CD4-positive, alpha-beta T cell treated with Interleukin-10 for 1 hour (primary cell): ENCODE measurements at places on chromosomes 3 and 15.

DNA sequence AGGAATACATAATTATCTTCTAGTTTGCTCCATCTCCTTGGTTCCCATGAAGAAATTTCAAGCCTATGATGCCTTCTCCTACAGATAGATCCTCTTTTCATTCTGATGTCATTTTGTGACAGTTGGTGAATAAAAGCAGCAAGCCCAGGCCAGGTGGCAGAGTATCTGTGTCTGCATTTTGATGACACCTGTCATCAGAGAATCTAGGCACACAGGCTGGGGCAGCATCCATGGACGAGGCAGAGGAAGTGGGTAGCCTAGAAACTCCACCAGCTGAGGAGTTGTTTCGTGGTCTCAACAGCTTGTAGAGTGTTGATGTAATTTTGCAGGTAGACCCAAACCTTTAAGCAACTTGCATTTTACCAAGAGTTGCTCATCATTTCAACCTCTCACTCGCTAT lies 269.8 kb downstream of the FEZF2 start:
- DNase-seq, result no peak

DNA sequence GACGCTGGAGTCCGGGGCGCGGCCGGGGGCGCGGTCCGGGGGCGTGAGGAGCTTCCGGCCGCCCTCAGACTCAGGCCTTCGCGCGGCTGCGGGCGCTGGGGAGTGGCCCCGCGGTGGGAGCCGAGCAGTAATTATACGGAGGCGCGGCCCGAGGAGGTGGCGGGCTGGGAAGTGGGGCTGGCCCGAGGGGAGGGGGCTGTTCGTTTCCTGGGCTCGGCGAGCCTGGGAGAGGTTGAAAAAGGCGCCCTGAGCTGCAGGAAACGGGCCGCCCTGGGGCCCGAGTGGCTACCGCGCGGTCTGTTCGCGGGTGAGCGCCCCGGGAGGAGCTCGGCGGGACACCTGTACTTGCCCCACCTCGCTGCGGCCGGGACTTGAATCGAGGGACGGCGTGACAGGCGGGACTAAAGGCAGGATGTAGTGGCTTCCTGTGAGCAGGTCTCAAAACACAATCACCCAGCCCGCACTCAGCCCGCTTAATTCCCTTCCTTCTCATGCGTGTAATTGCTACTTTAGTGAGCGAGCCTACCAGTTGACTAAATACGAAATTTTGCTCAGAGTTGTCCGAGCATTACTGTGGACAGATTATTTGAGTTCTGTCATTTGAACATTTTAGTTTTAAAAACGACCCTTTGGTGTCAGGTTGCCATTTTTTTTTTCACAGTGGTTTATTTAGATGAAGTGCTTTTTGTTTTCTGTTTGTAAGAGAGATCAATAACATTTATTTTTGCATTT lies 860 bp downstream of the RASA2 start:
- peak; percentile 90 for DNase-seq

DNA sequence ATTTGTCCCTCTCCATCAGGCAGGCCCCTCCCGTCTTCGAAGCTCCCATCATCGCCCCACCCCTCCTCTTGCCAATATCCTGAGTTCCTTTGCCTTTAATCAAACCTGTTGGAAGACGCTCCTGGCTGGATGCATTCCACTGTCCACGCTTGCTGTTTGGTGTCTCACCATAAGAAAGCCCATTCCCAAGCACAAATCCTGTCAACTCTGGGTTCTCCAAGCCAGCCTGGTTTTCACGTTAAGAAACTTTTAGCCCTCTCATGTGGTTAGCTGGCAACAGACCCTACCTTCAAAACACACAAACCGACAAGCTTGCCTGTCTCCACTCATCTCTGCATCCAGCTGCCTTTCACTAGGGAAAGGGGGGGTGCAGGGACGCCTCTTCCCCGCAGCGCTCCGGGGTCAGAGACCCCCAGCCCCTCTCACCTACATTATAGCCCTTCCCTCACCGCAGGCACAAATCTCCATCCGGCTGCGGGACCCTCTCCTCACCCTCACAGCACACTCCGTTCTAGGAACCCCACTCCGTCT lies 1.1 kb downstream of the GORASP1 start:
- DNase-seq, result no peak

DNA sequence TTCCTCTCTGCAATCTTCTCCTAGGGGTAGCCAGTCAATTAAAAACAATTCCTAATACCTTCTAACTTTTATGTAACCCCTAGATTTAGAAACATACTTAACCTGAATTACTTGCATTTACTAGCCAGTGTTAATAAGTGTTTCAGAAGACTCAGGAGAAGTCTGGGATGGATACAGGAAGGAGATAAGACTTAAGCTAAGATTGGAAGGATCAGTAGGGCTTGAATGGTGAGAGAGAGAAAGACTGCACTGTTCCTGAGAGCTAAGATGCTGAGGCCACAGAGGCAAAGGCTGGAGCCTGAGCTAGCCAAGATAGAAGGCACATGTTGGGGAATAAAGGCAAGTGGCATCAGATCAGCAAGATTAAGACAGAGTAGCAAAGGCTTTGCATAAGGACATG lies 30.1 kb upstream of the CADPS start:
- no peak for DNase-seq

DNA sequence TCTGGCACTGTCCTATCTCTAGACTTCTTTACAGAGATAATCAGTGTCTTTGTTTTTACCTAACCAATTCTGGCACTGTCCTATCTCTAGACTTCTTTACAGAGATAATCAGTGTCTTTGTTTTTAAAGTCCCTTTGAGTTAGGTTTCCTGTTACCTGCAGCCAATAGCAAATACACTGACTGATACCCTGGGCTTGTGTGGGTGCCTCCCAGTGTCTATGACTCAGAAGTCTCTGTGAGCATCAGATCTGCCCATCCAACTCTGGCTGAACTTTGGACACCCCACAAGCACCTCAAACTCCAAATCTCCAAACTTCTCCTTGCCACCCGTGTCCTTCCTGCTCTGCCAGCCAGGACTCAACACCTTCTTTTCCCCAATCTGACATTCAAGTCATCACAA lies 30.4 kb downstream of the SLC41A3 start:
- no peak for DNase-seq

DNA sequence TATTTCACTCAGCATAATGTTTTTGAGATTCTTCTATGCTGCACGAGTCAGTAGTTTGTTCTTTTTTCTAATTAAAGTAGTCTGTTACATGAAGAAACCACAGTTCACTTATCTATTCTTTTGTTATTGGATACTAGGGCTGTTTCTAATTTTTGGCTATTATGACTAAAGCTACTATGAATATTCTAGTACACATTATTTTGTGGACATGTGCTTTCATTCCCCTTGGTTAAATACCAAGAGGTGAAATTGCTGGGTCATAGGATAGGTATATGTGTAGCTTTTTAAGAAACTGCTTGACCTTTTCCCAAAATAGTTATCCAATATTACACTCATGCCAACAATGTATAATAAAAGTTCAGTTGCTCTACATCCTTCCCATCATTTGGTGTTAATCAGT lies 8.9 kb downstream of the PDE8A start:
- no peak for DNase-seq

GRCh38 chr15:98785807-98786621 lies 137.7 kb downstream of the IGF1R start:
- DNase-seq, result no peak

DNA sequence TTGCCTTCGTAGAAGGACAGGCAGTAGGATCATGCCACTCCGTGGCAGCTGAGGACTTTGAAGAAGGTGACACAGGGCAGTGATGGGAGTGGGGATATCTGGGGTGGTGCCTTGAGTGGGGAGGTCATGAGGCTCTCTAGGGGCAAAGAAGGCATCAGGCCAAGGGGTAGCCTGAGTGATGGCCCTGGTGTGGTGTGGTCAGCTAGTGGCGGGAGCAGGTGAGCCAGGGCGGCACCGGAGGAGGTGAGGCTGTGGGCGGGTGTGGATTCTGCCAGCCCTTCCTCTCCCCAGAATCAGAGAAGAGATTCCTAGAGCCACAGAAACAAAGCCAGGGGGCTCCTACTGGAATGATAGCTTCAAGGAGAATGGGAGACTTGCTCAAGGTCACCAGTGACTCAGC lies 18.4 kb downstream of the WNT7A start:
- DNase-seq, result no peak

DNA sequence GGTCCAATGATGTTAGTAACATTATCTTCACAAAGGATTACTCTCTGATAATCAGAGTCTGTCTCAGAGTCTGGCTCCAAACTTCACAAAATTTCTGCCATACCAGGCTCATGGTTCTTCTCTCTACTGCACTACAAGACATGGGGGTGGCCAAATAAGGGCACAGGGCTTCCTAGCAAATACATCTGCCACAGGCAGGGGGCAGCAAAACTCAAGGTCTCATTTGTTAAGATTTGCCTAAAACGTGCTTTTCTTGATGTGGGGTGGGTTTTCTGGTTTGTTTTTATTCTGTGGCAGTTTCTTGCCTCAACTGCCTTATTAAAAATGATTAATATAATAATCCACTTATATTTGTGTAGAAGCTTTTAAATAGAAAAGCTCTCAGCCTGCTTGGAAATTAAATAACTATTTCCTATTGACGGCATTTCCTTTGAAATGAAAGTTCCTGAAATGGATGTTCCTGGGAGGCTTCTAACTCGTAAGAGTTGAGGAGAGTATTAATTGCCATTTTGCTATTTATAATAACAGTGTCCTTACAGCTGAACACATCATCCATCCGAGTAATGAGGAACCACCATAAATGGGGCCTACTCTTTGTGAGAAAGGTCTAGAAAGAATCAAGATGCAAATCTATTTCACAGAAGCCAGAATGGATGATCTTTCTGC lies 53.8 kb downstream of the SST start:
- DNase-seq, result peak; percentile 54

- no peak for DNase-seq
Measured at GRCh38 chr3:82815417-82816058, 1054.1 kb upstream of the GBE1 start.

DNA sequence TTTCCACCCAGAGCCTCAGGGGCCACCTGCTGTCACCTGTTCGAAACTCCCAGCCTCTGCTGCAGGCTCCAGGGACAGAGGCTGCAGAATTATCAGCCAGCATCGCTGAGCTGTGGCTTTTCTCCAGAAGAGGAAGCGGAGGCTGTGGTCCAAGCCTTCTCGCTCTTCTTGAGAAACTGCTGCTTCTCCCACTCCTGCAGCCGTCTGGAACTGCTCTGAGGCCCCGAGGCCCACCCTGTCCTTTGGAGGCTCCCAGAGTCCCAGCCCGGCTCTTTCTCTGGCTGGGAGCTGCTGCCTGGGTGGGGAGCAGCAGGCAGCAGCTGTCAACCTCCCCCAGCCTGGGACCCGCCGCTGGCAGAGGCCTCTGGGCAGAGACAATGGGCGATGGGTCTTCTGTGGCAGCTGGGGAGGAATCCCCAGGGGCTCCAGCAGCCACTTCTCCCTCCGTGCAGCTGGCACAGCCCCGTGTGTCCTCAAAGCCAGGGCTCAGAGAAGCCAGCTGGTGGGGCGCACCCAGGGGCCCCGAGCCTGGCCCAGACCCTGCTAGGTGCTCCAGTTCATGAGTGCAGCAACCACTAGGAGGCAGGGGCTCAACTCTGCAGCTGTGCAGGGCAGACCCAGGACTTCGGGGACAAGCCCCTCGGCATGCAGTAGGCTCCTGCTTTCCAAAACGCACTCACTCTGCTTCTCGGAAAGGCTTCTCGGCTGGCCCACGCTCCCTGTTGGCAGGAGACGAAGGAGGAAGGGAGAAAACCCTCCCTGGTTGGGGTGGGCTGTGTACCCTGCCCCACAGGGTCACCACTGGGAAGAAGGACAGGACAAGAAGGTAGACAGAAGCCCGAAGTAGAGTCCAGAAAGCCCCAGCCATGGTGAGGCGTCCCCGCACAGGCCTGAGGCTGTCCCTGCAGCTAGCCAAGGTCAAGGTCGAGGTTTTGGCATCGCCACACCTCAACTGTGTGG lies 49.9 kb upstream of the FURIN start:
- no peak for DNase-seq

DNA sequence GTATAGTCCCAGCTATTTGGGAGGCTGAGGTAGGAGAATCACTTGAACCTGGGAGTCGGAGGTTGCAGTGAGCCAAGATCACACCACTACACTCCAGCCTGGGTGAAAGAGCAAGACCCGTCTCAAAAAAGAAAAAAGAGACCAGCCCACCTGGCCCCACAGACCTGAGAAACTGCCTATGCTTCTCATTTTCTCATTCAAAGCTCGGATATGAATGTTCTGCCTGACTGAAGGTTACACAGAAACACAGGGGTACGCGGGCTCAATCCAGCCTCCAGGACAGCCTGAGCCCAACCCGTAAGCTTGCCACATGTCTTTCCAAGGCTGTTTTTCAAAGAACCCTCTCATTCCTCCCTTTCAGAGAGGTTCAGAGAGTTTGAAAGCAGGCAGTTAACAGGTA lies 9.7 kb upstream of the LRRC15 start:
- no peak for DNase-seq

- no peak for DNase-seq
Measured at GRCh38 chr15:91065505-91065904, 34.6 kb upstream of the SV2B start.

DNA sequence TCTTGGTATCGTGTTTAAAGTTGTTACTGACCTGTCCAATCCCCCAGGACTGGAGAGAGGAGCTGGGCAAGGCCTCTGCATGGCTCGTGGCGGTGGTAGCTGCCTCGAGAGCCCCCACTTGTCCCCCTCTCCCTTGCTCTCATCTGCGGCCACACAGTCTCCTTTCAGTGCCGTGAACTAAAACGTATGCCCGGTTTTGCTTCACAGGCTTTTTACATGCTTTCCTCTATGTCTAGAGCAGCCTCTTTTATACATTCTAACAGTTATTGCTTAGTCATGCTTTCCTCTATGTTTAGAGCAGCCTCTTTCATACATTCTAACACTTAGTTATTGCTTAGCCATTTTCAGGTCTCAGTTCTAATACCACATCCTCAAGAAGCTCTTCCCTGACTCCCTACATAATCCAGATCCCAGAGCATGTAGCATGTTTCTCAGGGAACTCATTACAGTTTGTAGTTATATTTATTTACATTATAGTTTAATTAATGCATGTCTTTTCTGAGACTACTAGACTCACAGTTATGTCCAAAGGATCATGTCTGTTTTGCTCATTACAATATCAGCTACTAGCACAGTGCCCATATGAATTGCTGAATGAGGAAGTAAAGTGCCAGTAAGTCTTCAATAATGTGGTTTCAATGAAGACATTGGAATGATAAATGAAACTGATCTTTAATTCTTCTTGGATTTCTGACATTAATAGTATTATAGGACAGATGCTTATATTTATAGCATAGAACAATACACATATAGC lies 66.5 kb upstream of the TBL1XR1 start:
- DNase-seq, result no peak

DNA sequence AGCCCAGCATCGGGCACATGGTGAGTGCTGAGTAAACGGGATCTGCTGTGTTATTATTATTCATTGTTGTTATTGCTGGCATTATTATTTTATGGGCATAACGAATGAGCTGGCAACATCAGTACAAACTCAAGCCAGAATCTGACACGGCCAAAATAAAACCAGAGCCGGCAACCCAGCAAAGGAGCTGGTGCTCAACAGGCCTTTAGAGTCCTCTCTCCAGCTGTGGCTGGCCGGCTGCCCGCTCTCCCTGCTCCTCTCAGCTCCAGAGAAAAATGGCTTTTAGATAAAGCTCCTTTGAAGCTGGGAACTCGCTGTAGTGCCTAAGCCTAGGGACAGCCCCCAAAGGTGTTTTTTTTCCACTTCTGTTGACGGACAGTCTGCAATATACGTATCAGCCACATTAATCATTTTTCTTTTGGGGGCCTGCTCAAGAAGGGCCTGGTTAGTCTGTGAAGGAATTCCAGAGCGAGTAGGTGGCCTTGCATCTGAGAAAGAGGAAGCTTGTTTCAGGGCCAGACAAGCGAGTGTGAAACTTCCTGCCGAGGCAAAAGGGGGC lies 193.9 kb upstream of the UBE2E1 start:
- DNase-seq, result no peak

GRCh38 chr3:190326930-190327329 lies 4.7 kb upstream of the CLDN1 start:
- no peak for DNase-seq
